HT-29 (cell line): ENCODE measurements at places on chromosomes 3 and 15.

DNA sequence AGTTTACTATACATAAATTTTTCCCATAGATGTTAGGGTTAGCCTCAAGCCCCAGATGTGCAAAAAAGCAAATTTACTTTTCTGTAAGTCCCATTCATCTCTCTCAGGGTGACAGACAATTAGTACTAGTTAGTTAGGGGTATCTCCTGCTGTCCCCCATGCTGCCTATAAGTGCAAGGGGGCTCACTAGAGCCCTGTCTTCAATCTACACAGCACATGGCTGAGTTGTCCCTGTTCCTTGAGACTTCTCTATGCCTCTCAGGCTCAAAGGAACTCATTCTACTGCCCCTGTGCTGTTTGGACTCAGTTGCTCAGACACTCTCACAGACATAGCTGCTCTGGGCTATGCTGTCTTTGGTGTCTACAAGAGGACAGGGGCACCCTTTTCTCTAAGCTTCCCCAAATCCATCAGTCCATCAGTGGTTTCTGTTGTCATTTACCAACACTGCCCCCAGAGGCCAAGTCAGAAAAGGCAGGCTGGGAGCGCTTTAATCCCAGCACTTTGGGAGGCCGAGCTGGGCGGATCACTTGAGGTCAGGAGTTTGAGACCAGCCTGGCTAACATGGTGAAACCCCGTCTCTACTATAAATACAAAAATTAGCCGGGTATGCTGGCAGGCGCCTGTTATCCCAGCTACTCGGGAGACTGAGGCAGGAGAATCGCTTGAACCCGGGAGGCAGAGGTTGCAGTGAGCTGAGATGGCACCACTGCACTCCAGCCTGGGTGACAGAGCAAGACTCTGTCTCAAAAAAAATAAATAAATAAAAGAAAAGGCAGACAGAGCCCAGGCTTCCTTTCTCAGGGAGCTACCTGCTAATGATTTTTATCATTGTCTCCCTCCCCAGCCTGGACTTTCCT is 31.4 kb upstream of the PRTG start:
- DNase-seq, result peak; percentile 55

GRCh38 chr15:68387381-68388143 is 44.4 kb downstream of the ITGA11 start:
- DNase-seq, result no peak

- no peak for DNase-seq
Observed at GRCh38 chr3:187082758-187083375, 56.4 kb downstream of the RPL39L start.

GRCh38 chr15:77187751-77188464 is 117.0 kb upstream of the TSPAN3 start:
- peak; percentile 19 for DNase-seq

DNA sequence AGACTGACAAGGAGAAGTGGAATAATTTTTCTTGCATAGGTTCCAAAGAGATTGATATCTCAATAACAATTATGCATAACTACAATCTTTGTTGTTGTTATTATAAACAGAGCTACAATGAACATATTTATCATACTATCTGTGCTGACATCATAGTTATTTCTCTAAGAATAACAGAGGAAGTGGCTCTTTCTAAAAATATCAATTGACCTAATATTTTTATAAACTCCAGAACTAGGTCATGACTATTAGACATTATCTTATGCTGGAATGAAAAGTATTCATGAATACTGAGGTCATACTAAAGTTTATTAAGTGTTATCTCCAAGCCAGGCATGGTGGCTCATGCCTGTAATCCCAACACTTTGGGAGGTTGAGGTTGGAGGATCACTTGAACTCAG is 114.1 kb downstream of the DCLK3 start:
- no peak for DNase-seq

DNA sequence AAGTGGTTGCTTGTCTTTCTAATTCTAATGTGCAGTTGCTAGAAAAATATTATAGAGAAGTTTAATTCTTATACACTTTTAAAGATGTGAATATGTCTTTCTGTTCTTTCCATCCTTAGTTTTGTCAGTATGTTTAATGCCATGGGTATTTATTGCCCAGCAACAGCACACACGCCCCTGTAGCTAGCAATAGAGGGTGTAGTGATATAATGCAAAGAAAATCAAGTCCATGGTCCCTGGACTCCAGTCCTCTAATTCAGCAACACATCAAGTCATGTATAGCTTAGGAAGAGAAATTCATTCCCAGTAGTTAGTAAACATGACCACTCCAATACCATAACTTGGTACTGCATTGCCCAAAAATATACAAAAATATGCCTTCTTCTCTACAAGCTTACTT is 292.4 kb upstream of the NR2F2 start:
- DNase-seq, result no peak

DNA sequence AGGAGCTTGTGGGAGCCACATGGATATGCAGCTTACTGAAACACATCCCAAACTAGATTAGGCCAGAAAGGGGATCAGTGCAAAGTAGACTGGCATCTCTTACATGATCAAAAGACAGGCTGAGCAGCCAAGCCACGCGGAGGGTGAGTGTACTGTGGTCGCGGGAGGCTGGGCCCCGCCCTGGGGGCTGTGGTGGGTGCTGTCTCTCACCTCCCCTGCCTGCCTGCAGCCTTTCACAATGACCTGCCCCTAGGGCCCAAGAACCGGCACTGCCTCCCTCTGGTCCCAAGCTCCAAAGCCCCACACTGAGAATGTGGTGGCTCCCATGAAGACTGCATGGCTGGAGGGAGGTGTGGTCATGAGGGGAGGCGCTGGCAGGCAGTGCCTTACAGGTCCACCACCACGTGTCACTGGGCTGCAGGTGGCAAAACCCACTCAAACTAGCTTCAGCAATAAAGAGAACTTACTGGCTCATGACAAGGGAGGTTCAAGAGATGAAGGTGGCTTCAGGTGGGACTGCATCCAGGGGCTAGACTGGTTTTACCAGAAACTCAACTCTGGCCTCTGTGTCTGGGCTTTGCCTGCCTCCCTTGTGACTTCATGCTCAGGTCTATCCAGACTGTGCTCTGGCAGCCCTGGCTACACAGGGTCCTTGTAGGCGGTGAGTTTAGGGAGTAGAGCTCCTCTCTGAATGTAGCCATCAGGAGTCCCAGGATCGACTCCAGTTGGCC is 27.4 kb upstream of the PLXND1 start:
- no peak for DNase-seq

- DNase-seq, result peak; percentile 72
Observed at GRCh38 chr15:90087454-90088154, 14.7 kb downstream of the IDH2 start.

GRCh38 chr3:152243721-152244516 is 24.8 kb upstream of the MBNL1 start:
- DNase-seq, result no peak

DNA sequence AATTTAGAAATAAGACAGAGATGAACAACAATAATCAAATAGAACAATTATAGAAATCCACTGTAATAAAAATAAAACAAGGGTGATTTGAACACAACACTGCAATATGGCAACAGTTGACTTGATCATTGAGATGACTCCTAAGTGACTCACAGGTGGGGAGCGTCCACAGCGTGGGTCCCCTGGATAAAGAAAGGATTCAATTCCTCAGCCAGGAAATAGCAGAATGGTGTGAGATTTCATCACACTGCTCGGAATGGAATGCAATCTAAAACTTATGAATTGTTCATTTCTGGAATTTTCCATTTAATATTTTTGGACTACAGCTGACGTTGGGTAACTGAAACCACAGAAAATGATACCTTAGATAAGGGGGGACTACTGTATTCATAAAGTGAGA is 82.0 kb downstream of the CNTN3 start:
- no peak for DNase-seq

- no peak for DNase-seq
Observed at GRCh38 chr3:3587647-3587972, 211.6 kb upstream of the LRRN1 start.

GRCh38 chr15:88166082-88166993 is 90.2 kb downstream of the NTRK3 start:
- DNase-seq, result peak; percentile 24

GRCh38 chr3:166060789-166061479 is 223.7 kb upstream of the BCHE start:
- DNase-seq, result no peak

- no peak for DNase-seq
Observed at GRCh38 chr3:154137036-154137435, 15.8 kb downstream of the ARHGEF26 start.

- no peak for DNase-seq
Observed at GRCh38 chr3:106529738-106530137, 660.9 kb upstream of the CBLB start.

DNA sequence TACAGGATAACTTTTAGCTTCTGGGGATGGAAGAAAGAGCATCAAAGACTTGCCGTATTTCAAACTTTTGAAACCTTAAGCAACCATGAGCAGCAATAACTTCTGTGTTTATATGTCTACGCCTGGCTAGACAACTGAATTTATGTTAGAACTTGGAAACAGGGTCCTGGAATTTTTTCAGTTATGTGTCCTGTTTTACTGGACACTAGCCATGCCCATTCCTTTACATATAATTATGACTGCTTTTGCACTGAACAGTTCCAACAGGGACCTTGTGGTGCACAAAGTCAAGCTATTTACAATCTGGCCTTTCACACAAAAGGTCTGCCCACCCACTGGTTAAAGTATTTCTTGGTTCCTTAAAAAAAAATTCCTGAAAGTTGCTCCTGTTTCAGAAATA is 37.1 kb downstream of the TJP1 start:
- no peak for DNase-seq

DNA sequence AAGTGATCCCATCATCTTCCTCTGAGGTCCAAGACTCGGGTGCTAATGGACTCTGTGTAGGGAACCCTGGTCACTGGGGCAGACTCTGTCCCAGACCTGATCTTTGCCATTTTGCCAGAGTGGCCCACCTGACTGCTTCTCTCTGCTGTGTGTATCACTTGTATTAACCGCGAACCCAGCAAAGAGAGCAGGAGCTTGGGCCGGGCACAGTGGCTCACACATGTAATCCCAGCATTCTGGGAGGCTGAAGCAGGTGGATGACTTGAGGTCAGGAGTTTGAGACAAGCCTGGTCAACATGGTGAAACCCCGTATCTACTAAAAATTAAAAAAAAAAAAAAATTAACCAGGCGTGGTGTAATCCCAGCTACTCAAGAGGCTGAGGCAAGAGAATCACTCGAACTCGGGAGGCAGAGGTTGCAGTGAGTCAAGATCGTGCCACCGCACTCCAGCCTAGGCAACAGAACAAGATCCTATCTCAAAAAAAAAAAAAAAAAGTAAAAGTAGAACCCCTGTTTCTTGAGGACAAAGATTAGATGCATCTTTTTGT is 32.9 kb upstream of the CYP11A1 start:
- no peak for DNase-seq

DNA sequence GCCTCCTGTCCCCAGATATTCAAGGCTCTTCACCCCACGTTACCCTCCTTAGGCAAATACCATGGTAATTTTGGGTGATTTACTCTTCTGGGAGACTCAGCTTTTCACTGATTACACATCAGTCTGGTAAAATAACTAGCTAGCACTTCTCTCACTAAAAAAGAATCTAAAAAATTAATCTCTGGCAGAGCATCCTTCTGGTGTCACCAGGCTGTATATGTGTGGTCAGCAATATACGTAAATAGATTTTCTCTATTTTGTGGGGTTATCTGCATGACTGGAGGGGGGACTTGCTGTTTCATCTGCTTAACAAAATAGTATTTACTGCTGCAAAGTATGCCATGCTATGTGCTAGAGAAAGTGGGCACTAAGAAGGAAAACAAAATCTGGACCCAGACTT is 45.1 kb downstream of the LRRC28 start:
- no peak for DNase-seq

GRCh38 chr3:184405075-184406030 is 25.5 kb downstream of the CHRD start:
- no peak for DNase-seq

DNA sequence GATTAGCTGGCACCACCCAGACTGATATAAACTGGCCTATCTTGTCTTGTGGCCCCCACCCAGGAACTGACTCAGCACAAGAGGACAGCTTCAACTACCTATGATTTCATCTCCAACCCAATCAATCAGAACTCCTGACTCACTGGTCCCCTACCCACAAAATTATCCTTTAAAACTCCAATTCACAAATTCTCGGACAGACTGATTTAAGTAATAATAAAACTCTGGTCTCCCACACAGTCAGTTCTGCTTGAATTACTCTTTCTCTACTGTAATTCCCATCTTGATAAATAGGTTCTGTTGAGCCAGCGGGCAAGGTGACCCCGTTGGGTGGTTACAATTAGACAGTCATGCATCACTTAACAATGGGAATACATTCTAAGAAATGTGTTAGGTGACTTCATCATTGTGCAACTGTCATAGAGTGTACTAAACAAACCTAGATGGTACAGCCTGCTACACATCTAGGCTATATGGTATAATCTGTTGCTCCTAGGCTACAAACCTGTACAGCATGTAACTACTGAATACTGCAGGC is 48.1 kb upstream of the MAP4 start:
- no peak for DNase-seq

GRCh38 chr3:8455526-8456411 is 45.9 kb upstream of the LMCD1 start:
- no peak for DNase-seq

DNA sequence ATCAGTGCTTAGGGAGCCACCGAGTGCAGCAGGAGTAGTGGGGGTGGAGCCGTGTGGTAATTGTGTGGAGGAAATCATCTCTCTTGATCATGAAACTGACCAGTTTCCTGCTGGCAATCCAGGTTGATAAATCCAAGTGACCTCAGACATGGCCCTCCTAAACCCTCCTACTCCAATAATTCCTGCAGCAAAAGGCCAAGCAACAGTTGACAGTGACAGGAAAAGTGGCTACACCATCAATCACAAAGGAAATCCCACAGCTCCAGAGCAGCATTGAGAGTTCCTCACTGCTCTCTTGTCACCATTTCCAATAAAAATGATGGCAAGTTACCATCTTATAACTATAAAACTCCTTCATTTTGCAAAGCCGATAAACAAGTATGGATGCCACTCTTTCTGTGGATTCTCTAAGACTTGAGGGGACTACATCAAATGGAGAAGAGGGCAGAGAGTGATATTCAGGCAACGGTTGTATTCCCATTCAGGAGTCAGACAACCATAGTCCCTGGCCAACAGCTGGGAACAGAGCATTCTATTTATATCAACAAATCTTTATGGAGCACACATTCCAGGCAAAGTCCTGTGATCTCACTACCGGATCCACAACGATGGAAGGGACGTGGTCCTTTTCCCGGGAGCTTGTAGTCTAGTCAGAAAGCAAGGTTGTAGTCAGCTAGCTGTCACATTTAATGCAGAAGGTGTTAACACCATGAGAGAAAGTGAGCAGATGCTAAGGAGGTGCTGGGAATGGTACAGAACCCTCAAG is 312.5 kb upstream of the CTNNB1 start:
- no peak for DNase-seq
